ENCODE measurements at places on chromosomes 7 and 10.
A peak's percentile ranks its signal among the peaks of the same experiment; 100 is the strongest.

DNA sequence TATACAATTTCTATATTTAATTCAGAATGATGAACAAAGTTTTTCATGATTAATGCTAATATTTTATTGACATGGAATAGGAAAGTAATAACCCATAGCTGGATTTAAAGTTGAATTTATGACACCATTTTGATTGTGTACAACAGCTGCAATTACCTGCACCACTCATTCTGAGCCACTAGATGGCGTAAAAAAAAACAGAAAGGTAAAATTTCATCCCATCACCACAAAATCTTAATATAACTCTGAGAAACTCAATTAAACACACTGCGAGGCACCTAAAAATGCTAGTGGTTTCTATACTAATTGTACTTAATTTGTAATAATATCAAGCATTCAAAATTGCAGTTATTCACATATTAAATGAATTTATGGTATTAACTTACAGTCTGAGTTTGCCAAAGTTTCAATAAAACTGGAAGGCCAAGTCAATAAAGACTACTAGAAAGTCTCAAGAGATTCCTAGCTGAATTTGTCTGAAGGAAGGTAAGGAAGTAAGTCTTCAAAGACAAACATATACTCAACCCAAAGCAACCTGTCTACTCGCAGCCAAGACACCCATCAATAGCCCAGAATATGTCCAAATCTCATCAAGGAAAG lies 182.5 kb downstream of the SKAP2 start:
- DNase-seq: no peak

GRCh38 chr10:131806646-131807317 lies 94.0 kb upstream of the PPP2R2D start:
- DNase-seq: peak; percentile 28

- DNase-seq: no peak
Observed at GRCh38 chr10:110821508-110821907, 50.2 kb upstream of the PDCD4 start.

DNA sequence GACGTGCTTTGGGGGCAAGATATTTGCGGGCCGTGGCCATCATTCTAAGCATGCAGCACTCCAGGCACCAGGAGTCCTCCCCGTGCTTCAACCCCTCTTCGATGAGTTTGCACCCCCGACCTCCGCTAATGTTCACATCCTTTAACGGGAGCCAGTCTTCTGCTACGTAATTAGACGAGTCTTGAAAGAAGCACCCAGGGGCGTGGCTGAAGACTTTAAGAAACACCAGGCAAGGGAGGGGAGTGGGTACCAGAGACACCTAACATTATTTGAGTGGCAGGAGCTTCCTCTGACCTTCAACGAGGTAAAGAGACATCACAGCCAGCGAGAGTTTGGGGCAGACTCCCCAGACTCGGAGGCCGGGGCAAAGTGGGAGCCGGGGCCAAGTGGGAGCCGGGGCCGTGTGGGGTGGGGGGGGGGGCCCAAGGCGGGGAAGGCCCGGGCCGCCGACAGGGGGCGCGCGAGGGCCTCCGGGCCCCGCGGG lies 31.1 kb upstream of the TOMM7 start:
- DNase-seq: no peak

- DNase-seq: no peak
Observed at GRCh38 chr7:80659120-80660055, 20.9 kb downstream of the CD36 start.

All from left forelimb (tissue), 1 donor.